ENCODE measurements at places on chromosomes 7 and 10.

GRCh38 chr10:80465839-80466590 is 11.9 kb downstream of the TSPAN14 start:
- DNase-seq = no peak

- no peak for DNase-seq
Observed at GRCh38 chr7:45924283-45924682, 3.2 kb upstream of the IGFBP3 start.

- DNase-seq = peak; percentile 35
Observed at GRCh38 chr7:150965273-150965830, 12.8 kb downstream of the KCNH2 start.

- DNase-seq = peak; percentile 47
Observed at GRCh38 chr7:90708841-90709317, 112.8 kb downstream of the CDK14 start.

DNA sequence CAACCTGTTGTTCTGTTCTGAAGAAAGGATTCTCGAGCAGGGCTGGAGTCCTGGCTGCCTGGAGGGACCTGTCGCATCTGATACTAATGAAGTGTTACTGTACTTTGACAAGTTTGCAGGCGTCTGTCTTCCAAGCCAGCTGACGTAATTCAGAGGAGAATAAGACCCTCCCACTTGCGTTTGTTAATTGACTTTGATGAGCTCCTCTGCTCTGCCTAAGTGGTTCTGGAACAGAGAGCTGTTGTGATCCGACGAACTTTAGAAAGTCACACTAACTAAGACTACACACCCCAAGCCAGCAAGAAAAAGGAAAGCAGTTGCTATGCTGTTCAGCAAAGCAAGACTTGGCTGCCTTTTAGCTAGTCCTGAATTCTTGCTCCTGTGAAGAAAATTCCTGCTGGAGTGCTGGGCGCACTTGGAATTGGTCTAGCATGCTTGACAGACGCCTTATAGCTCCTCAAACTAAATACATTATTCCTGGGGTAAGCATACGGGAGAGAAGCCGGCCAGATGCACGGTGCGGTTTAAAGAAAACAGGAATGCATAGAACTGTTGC is 200.3 kb downstream of the CACNB2 start:
- no peak for DNase-seq

- DNase-seq = peak; percentile 91
Observed at GRCh38 chr7:116929914-116930913, 23.1 kb upstream of the ST7 start.

GRCh38 chr7:75881436-75882095 is 2.7 kb downstream of the RHBDD2 start:
- no peak for DNase-seq

DNA sequence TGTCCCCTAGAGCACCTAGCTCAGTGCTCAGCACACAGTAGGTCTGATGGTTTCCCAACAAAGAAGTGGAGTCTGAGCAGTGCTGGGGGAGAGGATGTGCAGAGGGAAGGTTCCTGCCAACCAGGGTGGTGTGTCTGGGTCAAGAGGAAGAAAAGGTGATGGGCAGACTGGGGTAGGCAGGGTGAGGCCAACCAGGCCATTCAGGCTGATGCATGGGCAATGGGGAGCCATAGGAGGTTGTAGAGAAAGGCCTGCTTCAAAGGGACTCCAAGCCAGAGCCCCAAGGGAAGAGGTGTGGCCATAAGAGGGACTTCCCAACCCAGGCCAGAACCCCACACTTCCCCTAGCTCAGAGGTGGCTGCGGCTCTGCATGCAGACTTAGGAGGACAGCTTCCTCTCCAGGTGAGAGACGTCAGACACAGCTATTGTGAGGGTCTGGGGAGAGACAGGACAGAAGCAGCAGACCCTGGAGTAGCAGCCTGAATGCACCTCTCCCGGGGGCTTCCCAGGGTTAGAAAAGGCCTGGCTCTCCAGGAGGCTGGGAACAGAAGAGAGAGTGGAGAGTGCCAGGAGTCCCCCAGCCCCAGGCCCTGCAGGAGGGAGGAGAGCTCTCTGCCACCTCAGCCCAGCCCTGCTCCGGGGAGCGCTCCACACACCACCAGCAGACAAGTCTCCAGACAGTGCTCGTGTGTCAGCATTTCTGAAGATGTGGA is 87.4 kb upstream of the ZMIZ1 start:
- no peak for DNase-seq

DNA sequence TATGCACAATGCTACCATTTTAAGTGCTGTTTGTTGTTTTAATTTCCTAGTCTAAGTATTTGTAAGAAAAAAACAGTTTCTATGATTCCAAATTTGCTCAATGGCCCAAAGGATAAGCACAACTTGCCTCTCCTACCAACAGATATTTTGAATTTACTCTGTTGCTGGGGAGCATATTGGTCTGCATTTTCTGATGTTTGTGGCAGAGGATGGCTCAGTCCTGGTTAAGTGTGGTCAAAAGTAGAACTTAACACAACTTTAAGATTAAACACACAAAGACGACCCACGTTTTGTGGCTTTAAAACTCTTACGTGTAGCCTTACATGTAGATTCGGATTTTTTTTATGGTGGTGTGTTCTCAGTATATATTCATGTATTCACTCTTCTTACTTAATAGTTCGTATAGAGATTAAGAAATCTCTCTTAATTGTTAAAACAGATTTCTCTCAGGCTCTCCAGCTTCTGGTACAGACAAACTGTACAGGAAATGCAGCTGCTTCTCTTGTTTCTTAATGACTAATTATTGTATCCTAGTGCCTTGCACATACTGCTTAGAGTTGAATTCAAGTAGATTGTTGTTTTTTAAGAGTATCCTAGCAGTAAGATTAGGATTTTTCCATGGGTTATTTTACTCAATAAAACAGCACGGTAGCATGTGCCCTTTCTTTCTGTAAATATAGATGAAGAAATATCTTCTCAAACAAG is 86.2 kb downstream of the GPR85 start:
- no peak for DNase-seq

GRCh38 chr10:10687751-10688150 is 329.9 kb upstream of the CELF2 start:
- no peak for DNase-seq

DNA sequence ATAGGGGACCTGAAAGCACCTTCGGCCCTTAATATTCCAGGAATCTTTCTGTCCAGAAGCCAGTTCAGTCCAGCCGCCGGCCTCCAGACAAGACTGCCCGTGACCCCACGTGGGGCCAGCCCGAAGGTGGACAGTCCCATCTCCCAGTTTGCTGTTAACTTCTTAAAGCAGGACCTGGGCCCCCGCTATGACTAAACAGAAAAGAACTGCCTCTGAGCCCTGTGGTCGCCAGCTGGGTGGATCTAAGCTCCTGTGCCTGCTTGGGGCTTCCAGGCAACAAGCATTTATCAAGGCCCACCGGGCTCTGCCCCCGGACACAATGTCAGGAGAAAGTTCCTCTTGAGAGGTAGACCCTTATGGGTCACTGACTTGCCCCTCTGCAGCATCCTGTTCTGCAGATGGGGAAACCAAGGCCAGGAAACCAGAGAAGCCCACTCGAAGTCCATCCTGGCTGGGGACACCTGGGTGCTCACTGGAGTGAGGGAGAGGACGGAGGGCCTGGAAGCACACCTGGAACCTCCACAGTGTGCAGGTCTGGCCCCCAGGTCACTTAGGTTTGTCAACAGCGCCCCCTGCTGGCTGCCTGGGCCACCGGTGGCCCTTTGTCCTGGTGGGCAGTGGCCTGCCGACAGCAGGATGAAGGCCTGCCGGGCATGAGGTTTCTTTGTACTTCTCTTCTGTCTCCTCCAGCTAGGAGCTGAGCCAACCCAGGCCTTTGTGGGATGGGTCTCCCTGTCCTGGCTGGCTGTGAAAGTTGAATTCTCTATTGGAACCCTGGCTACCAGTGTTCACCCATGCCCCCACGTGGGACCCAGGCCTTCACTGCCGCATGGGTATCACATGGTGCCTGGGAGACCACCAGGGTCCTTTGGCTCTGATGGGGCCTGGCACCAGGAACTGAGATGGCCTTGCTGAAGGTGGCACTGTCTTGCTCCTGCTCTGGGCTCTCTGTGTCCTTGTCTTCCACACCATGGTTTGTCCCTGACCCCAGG is 128.0 kb downstream of the ZMIZ1 start:
- peak; percentile 85 for DNase-seq

DNA sequence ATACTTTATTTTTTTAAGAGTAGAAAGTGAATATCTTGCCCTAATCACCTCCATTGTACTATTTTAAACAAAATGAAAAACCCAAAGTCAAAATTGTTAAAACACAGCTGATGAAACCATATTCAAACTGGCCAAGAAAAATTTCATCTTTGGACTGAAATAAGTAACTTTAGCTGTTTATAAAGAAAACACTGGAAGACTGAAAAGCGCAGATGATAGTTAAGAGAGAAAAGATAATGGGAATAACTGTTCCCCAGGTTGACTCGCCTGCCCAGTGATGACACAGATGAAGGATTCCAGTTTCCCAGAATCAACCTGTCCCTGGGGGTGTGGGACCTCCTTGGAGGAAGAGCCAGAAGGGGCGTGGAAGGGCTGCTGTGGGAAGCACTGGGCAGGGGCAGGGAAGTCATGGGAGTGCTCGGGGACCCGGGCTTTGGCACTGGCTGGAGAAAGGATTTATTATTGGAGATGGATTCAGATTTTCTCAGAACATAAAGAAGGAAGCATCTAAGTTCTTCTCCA is 43.1 kb downstream of the DENND2A start:
- DNase-seq = no peak

- DNase-seq = no peak
Observed at GRCh38 chr10:29437871-29438270, 149.0 kb downstream of the LYZL1 start.

Data from erythroblast (primary cell).